ENCODE measurements at places on chromosomes 3 and 15.

- no peak for DNase-seq
Measured at GRCh38 chr3:13015286-13016082, 57.7 kb downstream of the IQSEC1 start.

GRCh38 chr15:45401665-45402161 lies 23.4 kb upstream of the GATM start:
- DNase-seq: no peak

- no peak for DNase-seq
Measured at GRCh38 chr3:78721771-78722543, 1045.8 kb downstream of the ROBO1 start.

- DNase-seq: no peak
Measured at GRCh38 chr3:160665231-160665630, 11.7 kb upstream of the ARL14 start.

DNA sequence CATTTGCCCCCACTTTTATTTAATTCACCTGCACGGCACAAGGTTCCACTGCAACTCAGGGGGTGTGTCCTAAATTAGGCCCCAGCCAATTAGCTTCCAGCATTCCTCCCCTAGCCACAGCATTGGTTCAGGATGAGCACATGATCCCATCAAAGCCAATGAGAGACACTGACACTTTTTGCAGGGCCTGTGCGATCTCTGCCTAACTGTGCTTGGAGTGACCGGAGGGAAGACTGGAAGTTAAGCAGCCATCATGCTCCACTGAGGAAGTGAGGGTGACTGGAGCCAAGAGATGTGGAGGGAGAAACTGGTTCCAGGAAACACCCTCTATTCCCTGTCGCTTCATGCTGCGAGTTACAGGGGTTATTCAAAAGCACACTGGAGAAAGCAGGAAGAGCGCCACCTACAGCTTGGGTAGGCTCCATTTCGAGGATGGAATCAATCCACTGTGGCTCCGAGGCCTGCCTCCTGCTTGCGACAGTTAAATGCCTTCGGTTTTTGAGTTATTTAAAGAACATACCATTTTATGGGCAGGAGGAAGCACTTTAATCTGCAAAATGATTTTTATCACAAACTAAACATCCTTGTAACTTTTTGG lies 122.2 kb upstream of the WNT5A start:
- DNase-seq: no peak

- no peak for DNase-seq
Measured at GRCh38 chr3:135412475-135412874, 553.1 kb upstream of the PPP2R3A start.

GRCh38 chr15:76345880-76346668 lies 9.5 kb downstream of the ISL2 start:
- DNase-seq: no peak

- DNase-seq: no peak
Measured at GRCh38 chr3:105137911-105138310, 228.8 kb upstream of the ALCAM start.

- DNase-seq: no peak
Measured at GRCh38 chr15:56886363-56886931, 32.0 kb upstream of the TCF12 start.

DNA sequence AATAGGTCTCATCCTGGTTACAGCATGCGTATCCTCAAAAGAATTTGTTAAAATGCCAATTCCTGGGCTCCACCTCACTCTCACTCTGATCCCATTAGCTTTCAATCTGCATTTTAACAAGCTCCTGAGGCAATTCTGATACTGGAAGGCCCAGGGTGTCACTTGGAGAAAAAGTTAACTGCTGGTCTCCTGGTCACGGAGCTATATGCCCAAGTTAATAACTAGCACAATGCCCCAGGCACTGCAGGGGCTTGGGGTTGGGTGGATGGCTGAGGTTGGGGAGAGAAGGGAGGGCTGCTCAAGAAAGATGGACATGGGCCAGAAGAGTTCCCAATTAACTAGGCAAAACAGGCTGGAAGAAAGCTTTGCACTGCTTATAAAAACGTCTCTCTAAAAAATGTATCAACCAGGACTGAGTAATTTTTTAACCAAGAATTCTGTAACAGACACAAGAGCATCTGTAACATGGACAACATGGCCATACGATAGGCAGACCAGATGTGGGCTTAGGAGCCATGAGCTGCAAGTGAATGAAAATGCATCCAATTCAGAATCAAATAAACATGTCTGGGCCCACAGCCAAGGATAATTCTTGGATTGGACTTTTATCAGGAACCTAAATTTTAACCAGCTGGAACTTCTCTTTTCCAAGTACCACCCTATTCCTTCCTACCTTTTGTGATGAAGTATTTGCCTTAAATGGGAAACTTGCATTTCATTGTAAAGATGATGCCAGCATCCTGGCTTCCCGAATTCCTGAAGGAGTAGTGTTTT lies 4.2 kb downstream of the IL17RD start:
- no peak for DNase-seq

GRCh38 chr3:14125193-14126016 lies 553 bp downstream of the TMEM43 start:
- peak; percentile 77 for DNase-seq

- DNase-seq: no peak
Measured at GRCh38 chr3:133871368-133872090, 24.2 kb downstream of the RAB6B start.

GRCh38 chr3:74122281-74122680 lies 492.2 kb downstream of the CNTN3 start:
- DNase-seq: no peak

- no peak for DNase-seq
Measured at GRCh38 chr3:13219902-13220296, 146.7 kb upstream of the IQSEC1 start.

- DNase-seq: no peak
Measured at GRCh38 chr3:123606527-123606926, 21.7 kb upstream of the HACD2 start.

DNA sequence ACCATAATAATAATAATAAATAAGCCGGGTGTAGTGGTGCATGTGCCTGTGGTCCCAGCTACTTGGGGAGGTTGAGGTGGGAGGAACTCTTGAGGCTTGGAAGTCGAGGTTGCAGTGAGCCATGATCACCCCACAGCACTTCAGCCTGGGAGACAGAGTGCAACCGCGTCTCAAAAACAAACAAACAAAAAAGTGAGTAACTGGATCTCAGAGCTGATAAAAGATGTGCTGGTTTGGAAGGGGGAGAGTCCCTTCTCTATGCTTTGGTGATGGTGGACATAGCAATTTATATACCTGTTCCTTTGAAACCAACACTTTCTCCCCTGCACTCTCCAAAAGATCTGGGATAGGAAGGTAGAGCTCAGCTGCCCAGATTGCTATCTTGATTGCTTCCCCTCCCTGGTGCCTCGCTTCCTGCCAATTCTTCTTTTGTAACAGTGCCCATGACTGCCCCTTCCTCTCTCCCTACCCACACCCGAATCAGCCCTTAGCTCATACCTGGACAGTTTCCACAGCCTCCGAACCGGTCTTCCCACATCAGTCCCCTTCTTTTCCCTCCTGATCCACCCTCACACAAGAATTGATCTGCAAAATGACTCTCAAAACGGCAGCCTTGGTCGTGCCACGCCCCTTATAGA lies 55.1 kb upstream of the UBE2E1 start:
- no peak for DNase-seq

- no peak for DNase-seq
Measured at GRCh38 chr3:106421909-106422308, 553.1 kb upstream of the CBLB start.

DNA sequence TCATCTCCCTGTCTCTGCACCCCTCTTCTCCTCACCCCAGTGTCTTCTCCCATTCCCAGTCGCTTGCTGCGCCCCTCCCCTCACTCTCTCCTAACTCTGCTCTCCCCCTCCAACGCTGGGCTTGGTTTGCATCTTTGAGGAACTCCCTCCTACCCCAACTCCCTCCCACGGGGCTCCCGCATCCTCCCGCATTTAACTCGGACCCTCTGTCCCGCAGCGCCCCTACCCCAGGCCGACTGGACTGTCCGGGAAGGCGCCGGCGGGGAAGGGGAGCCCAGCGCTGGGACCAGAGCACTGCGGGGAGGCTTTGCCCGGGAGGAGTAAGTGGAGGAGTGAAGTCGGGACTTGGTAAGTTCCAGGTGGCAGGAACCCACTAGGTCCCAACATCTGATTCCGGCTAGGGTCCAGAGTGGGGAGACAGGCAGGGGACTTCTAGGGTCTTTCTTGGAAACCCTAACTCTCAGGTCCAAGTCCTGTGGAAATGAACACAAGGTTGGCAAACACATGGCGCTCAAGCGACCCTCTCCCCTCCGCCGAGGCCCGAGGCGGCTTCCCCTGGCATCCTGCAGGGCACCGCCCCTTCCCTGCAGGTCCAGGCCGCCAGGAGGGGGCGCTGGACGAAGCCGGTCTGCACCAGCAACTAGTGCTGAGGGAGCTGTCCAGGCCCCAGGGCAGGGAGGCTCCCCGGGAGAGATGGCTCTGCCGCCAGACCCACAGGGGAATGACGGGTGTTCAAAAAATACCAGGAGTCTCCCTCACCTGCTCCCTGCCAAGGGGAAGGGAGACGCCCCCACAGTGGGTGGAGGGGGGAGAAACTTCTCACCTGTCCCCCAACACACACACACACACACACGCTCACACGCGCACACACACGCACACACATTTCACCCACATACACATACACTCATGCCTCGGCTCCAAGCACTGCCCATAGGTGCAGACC lies 53.2 kb downstream of the LHFPL4 start:
- DNase-seq: no peak

- DNase-seq: no peak
Measured at GRCh38 chr15:74294010-74294409, 57.9 kb downstream of the CCDC33 start.

DNA sequence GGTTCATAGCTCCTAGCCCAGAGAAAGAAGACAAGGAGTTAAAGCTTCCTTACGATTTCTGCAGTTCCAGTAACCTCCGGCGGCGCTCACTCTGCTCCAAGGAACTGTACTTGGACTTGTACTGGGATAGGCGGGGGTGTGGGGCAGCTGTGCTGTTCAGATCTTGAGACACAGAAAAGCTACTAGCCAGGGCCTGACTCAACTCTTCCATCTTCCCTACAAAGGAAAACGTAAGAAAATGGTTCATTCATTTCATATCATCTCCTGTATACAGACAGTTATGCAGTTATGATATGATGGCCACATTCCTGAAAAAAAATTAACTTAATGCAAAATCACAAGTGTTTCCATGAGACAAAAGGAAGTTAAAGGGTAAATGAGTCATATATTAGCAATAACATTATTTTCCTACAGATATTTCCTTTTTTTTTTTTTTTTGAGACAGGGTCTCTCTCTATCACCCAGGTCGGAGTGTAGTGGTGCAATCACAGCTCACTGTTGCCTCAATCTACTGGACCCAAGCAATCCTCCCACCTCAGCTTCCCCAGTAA lies 4.6 kb downstream of the SNUPN start:
- DNase-seq: peak; percentile 41

- DNase-seq: no peak
Measured at GRCh38 chr15:85031086-85031943, 49.7 kb downstream of the PDE8A start.

GRCh38 chr15:98715401-98715800 lies 67.1 kb downstream of the IGF1R start:
- DNase-seq: no peak

DNA sequence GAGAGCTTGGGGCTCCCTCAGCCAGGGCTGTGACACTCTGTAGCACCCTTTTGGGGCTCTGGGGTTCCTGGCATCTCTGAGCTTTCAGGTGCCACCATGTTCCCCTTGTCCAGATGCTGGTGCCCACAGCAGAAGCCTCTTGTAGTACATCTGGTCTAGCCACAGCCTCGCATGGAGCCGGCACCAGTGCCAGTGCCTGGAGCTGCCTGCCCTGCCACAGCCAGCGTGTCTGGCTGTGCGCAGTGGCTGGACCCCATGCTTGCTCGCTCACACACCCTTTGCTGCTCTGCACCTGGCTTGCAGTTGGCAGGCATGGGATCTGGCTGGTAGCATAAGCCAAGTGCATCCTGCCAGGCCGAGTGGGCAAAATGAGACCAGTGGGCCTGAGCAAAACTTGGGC lies 744.8 kb upstream of the GBE1 start:
- DNase-seq: no peak

- no peak for DNase-seq
Measured at GRCh38 chr3:48135552-48136495, 52.4 kb downstream of the CDC25A start.

DNA sequence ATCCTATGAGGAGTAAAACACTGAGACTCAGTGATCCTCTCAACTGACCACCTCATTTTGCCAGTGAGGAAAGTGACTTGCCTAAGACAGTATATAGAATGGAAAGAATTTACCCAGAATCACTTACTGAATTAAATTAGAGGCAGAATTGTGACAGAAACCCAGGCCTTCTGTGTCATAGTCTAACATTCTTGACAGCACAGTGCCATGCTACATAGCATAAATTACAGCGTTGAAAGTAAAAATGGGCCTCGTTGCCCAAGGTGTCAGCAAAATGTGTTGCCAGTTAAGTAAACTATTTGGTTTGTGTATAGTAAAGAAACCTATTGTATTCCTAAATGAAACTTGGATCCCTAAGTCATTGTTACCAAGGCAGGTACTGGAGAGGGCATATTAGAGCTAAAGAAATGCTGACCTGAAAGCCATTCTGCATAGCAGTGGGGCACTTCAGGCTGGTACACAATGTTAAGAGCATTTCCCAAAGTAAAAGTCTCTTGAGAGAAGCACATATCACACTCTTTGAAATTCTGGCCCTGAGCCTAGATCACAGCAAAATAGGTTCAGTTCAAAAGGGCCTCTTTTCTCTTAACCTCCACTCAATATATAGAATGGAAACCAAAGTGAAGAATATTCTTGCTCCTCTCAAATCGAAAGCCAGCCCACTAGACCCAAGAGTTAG lies 53.8 kb downstream of the HMG20A start:
- no peak for DNase-seq

- no peak for DNase-seq
Measured at GRCh38 chr3:1960506-1960905, 138.2 kb upstream of the CNTN4 start.

DNA sequence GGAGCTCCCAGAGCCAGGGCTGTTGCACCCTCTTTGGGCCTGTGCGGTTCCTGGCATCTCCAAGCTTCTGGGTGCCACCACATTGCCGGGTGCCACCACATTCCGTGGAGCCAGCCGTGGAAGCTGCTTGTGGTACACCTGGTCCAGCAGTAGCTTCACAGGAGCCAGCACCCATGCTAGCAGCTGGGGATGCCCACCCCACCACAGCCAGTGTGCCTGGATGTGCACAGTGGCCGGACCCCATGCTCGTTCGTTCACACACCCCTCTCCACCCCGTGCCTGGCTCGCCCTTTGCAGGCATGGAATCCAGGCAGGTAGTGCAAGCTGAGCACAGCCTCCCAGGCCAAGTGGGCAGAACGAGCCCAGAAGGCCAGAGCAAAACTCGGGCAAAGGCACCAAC lies 1029.8 kb upstream of the GBE1 start:
- no peak for DNase-seq

DNA sequence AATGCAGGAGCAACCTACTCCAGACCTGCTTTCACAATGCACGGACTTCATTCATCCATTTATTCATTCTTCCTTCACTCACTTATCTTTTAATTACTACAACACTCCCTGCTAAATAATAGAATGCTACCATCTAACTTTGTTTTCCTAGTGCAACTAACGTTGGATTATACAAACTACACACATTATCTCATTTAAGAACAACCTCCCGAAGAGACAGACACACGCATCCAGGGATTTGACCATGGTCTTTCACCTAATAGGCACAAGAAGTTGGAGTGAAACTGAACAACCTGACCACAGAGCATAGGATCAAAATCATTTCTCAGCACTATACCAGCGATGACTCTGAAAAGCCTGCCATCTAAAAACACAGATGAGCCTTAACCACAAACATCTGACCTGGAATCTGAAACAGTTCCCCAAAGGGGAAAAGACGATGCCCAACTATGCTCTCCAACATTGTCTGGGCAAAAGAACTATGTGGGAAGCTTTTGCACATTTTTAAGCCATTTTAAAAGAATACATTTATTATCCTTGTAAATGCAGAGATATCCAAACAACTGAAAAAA lies 21.0 kb downstream of the ZNF385D start:
- DNase-seq: no peak

Measured in T47D (cell line).